ENCODE measurements at places on chromosomes 12 and 14.

GRCh38 chr12:11954181-11954580, 116.6 kb upstream of the BCL2L14 start:
- DNase-seq: no peak

- no peak for DNase-seq
These were observed 144.0 kb upstream of the TMPO start for GRCh38 chr12:98371419-98371818.

- no peak for DNase-seq
These were observed 16.8 kb downstream of the ADAM21 start for GRCh38 chr14:70468731-70469130.

DNA sequence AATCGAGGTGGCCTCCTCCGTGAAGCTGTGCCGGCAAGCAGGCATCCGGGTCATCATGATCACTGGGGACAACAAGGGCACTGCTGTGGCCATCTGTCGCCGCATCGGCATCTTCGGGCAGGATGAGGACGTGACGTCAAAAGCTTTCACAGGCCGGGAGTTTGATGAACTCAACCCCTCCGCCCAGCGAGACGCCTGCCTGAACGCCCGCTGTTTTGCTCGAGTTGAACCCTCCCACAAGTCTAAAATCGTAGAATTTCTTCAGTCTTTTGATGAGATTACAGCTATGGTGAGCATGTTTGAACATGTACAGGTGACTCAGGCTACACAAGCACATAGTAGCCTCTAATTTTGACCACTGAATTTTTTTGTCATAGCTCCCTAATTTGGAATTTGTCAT, 59.7 kb downstream of the ATP2A2 start:
- no peak for DNase-seq

- no peak for DNase-seq
These were observed 81.0 kb downstream of the CCDC92 start for GRCh38 chr12:123891516-123892179.

GRCh38 chr12:28425526-28425925, 235.3 kb downstream of the CCDC91 start:
- no peak for DNase-seq

DNA sequence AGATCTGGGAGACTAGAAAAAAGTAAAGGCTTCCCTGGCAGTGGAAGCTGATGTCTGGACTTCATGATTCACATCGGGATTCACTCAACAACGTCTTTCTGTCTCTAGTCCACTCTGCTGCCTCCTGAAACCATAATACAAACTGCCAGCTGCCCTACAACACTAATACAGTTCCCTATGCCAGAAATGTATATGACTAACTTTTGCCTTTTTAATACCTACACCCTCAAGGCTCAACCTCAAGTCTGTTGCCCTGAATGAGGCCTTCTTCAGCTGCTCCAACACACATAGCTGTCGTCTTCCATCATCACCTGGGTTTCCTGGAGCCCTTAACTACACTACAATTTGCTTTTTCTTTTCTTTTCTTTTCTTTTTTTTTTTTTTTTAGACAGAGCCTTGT, 182.7 kb upstream of the BCL2L14 start:
- DNase-seq: no peak

DNA sequence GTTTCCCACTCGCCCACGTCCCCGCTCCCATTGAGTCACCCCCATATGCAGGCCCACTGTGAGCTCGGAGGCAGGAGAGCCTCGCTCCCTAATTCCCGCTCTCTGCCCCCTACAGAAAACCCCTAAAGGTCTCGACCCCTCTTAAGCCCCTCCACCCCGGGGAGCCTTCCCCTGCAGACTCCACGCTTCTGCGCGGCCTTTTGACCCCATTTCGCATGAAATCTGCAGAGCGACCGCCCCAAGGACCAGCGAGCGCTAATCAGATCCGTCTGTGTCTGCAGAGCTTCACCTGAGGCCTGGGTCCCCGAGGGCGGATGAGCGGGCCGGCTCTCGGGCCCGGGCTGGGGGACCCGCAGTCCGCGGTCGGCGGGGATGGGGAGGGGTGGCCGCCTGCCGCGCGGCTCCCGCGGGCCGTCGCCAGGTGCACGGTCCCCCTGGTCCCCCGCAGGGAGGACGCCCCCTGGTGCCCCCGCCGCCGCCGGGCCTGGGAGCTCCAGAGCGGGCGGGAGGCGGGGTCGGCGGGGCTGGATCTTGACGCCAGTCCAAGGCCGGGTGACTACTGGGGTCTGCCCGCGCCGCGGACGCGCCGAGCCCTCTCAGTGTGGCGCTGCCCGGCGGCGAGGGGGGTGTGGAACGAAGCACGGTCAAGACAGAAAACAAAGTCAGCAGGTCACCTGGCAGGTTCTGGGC, 10.1 kb downstream of the BMP4 start:
- no peak for DNase-seq

GRCh38 chr14:100339766-100340422, 16.8 kb downstream of the SLC25A47 start:
- no peak for DNase-seq

GRCh38 chr14:77144412-77145115, 3.0 kb upstream of the ZDHHC22 start:
- no peak for DNase-seq

DNA sequence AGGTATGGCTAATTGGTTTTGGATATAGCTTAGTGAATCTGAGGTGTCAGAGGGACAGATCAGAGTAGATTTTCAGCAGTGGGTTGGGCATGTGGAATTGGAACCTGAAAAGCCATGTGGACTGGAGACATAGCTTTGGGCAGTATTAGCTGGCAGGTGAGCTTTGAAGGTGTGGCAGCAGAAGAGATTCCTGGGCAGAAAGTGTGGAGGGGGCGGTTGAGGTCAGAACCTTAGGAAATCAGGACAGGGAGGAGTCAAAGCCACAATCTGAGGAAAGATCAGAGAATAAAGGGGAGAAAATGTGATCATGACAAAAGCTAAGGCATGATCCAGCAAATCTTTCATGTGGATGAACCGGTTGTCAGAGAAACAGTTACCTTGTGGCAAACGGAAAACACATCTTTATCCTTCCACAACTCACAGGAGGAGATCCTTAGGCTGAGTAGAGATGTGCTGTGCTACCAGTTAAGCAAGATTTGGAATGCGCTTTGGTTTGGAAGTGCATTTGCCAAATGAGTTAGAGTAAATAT, 56.4 kb downstream of the PTGER2 start:
- DNase-seq: no peak

GRCh38 chr14:39991041-39991440, 558.8 kb upstream of the FBXO33 start:
- DNase-seq: no peak

- no peak for DNase-seq
These were observed 3.5 kb downstream of the PRPF40B start for GRCh38 chr12:49626836-49627235.

- no peak for DNase-seq
These were observed 1009.7 kb downstream of the VRK1 start for GRCh38 chr14:97806891-97807290.

GRCh38 chr12:47082796-47083621, 3.2 kb upstream of the AMIGO2 start:
- DNase-seq: peak; percentile 47

DNA sequence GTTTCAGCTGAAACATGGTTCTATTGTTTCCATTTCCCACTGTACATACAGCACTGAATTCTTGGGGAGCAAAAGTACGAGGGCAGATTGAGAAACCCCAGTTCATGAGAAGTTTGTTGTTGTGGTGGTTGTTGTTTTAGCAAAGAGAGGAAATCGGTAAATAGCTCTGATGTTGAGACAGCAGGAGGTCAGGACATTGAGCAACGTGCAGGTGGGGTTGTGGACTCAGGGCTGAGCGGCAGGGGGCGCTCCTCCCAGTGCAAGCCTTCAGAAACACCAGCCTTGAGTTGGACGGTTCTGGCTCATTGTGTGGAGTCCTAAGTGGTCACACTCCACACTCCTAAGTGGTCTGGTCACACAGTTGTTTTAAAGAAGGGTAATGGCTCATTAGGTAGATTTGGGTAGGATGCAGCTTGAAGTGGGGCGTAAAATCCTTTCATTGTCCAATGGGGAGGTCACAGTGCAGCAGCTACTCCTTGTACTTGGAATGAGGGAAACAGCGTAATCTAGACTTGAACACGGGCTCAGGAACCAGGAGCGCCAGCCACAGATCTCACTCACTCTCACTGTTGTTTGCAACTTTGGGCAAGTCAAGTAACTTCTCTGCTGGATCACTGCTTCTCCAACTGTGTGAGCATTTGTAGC, 14.5 kb upstream of the PWP1 start:
- peak; percentile 62 for DNase-seq

DNA sequence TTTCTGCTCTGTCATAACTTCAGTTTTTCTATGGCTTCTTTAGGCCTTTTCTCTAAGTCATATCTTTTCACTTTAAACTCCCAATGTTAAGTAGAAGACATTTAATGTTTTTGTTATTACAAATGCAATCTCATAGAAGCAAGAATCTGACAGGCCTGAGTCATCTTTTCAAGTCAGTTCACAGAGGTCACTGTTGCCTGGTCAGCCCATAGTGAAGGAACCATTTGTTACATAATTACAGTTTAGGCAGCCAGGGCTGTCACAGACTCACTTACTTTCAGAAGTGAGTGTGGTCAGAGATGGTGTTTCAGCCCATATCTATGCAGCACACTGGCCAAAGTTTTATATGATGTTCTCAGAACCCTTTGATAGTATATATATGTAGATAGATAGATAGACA, 46.5 kb downstream of the CCER1 start:
- no peak for DNase-seq

- DNase-seq: no peak
These were observed 589.3 kb downstream of the SOX5 start for GRCh38 chr12:23359975-23360701.

DNA sequence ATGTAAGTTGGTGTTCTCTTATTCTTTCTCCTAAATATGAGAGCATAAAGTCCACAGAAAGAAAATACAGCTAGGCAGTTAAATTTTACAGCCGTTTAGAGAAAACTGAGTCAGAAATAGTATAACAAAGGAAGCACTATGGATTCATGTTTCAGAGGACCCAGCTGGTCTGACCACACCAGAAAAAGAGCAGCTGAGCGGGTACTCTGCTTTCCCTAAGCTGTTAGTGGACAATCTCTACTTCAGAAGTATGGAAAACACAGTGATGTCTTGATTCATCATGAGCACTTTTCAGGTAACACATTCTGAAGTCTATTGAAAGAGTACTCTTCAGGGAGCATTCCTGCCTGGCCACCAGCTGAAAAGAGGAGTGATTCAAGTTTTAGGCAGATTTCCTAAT, 12.4 kb downstream of the PPM1H start:
- no peak for DNase-seq

- DNase-seq: no peak
These were observed 212.8 kb upstream of the CAND1 start for GRCh38 chr12:67056329-67056728.

- no peak for DNase-seq
These were observed 319.8 kb downstream of the CEP128 start for GRCh38 chr14:80621701-80622100.

- DNase-seq: no peak
These were observed 29.6 kb downstream of the NR1H4 start for GRCh38 chr12:100503228-100503628.

- DNase-seq: peak; percentile 31
These were observed 53.9 kb upstream of the DCD start for GRCh38 chr12:54701940-54702592.

- no peak for DNase-seq
These were observed 30.8 kb downstream of the LEMD3 start for GRCh38 chr12:65200007-65200665.

DNA sequence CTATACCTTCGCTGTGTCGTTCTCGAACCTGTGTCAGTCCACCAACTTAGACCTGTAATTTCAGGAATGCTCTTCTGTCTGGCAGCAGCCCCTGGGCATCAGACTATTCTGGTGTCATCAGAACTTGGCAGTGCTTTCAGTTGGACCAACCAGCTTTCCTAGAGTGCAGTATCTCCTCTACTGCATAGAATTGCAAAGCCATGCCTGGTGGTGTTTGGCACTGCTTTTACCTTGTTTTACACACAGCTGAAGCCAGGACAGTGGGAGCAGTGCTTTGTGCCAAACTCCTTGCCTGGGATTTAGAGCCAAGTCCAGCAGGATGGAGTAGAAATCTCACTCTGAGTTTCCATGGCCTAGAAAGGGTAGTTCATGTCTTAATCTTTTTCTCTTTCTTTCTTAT, 1.5 kb downstream of the FLVCR2 start:
- no peak for DNase-seq

- DNase-seq: peak; percentile 79
These were observed 18.9 kb upstream of the COCH start for GRCh38 chr14:30855345-30856037.

DNA sequence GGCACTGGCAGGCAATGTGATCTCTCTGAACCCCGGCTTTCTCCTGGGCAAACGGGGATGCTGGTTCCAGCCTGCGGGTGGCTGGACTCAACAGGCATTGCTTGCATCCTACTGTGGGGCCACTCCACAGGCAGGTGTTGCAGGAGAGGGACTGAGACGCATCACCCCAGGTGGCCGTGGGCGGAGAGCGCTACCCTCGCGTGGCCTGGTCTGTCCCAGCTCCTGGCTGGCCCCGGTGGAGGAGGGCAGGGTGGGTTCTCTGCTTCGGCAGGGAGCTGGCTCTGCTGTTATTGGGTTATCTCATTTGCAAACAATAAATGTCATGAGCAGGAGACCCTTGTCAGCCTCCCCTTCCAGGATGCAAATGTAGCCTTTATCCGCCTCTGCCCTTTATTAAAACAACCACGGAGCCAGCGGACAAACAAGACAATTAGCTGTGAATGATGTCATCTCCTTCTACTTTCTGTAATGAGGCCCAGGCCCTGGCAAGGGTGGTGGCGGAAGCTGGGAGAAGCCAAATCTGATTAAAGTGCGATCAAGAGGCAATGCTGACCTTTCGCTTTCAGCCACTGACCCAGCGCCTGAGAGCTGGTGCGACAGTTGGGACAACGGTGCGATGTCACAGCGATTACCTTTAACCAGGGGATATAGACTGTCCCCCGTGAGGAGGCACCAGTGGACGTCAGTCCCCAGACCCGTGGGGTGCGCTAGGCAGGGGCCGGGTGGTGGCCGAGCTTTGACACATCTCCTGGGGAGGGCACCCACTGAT, 161.8 kb downstream of the KIF26A start:
- DNase-seq: no peak

DNA sequence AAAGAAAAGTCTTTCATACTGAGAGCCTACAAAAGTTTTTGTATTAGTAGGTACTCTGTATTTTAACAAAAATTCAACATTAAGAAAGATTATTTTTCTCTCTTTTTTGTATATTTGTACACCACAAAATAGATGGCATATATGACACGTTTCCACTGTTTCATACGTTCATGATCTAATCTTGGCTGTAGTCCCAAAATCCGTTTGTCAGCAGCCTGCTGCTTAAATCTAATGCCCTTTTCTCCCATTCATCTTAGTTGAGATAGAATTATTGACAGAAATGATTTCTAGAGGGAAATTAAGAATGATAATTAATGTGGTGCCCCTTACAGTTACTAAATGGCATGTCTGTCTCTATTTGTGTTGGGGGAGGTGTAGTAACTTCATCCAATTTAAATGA, 140.7 kb upstream of the NOVA1 start:
- no peak for DNase-seq

- peak; percentile 20 for DNase-seq
These were observed 1.3 kb downstream of the A2ML1 start for GRCh38 chr12:8823565-8824300.

GRCh38 chr12:8946733-8947132, 2.7 kb downstream of the M6PR start:
- no peak for DNase-seq
